ENCODE measurements at places on chromosomes 2 and 18.

DNA sequence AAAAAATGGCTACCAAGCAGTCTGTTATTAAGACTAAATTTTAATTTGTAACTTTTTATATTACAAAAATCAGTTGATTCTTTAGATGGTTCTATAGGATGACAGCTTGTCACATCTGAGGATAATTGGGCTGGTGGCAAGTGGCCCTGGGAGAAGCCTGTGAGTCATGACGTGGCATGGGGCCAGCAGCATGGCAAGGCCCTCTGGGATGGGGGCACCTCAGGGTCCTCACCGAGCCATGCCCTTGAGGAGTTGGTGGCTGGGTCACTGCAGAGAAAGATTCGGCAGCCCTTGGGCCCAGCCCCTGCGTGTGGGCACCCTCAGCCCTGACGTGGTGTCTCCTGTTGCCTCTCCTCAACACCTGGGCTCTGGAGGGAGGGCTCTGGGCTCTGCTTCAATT, 49.7 kb downstream of the STK25 start:
- no peak overlapping the region for H3K27ac ChIP-seq
- no peaks in the 10 kb centered on the region for H3K4me1 ChIP-seq
- H3K36me3 ChIP-seq: no peaks in the 10 kb centered on the region
- no peak for DNase-seq
- H3K27me3 ChIP-seq: no peaks in the 10 kb centered on the region

- no peaks in the 10 kb centered on the region for H3K36me3 ChIP-seq
- peak overlapping the region; percentile 99 for H3K27ac ChIP-seq
- no peak for DNase-seq
Observed at GRCh38 chr2:66579186-66580126, 144.5 kb downstream of the MEIS1 start.

DNA sequence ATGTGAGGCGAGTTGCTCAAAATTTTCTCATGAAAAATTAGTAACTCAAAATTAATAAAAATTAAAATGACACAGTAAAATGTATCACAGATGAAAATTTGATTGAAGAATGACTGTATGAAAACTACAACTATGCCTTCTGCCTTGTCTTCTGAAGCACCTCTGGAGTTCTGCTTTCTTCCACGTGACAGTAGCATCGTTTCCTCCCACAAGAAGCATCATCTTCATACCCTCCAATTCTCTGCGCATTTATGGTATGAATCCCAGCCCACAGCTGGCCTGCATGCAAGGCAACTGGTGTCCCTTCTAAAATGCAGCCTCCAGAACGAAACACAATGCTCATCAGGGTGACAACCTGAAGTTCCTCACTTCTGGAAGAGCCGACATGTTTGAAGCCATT, 189.9 kb downstream of the MYO1B start:
- no peaks in the 10 kb centered on the region for H3K27me3 ChIP-seq
- no peak overlapping the region for H3K27ac ChIP-seq
- no peak for DNase-seq

DNA sequence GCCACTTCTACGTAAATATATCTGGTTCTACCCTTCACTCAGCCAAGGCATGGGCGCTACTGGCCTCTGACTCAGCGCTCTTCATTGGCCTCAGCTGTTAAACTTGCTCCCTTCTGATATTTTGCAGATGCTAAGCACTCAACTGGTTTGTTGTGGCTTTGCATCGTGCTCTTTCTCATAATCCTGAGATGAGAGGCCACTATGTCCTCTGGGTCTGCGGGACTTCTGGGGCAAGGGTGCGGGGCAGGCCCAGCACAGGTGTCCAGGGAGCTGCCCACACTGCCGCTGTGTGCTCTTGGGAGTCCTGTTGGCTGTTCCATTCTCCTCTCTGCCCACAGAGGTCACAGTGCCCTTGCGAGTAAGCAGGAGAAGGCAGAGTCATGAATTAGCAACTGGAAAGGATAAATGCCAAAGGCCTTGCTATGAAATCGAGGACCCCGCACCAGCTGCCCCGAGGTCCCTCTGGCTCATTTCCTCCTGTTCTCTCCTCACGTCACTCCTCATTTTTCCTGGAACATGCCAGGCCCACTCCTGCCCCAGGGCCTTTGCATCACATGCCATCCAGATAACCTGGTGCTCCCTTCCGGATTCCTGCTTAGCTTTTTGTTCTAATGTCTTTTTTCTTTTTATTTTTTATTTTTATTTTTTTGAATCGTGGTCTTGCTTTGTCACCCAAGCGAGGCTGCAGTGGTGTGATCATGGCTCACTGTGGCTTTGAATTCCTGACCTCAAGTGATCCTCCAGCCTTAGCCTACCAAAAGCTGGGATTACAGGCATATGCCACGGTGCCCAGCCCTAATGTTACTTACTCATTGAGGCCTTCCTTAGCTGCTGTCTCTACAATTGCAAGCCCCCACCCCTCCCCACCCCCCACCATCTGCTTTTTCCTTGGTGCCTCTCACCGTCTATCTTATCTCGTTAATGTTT, 34.9 kb upstream of the MAT2A start:
- no peaks in the 10 kb centered on the region for H3K36me3 ChIP-seq
- DNase-seq: no peak
- peaks cover 10% of the 10 kb centered on the region for H3K27me3 ChIP-seq
- no peak overlapping the region for H3K27ac ChIP-seq
- peaks cover 29% of the 10 kb centered on the region for H3K4me1 ChIP-seq
- no peak overlapping the region for H3K4me3 ChIP-seq

- H3K27ac ChIP-seq: no peak overlapping the region
- H3K4me3 ChIP-seq: peak overlapping the region; percentile 78
- H3K4me1 ChIP-seq: peaks cover 26% of the 10 kb centered on the region
- DNase-seq: no peak
- H3K27me3 ChIP-seq: peaks cover 36% of the 10 kb centered on the region
Observed at GRCh38 chr2:20011276-20012031, 1.0 kb downstream of the MATN3 start.

GRCh38 chr2:133314795-133315194, 253.5 kb downstream of the NCKAP5 start:
- no peaks in the 10 kb centered on the region for H3K36me3 ChIP-seq
- H3K4me3 ChIP-seq: no peak overlapping the region
- peaks cover 2% of the 10 kb centered on the region for H3K27me3 ChIP-seq
- DNase-seq: no peak
- H3K27ac ChIP-seq: no peak overlapping the region

GRCh38 chr2:231617059-231617926, 24.6 kb downstream of the TEX44 start:
- peaks cover 72% of the 10 kb centered on the region for H3K4me1 ChIP-seq
- no peak for DNase-seq
- H3K36me3 ChIP-seq: no peaks in the 10 kb centered on the region
- H3K4me3 ChIP-seq: peak overlapping the region; percentile 10
- H3K27ac ChIP-seq: no peak overlapping the region

GRCh38 chr2:16104949-16105668, 164.8 kb downstream of the MYCN start:
- H3K4me3 ChIP-seq: peak overlapping the region; percentile 38
- no peak for DNase-seq
- peaks cover 5% of the 10 kb centered on the region for H3K27me3 ChIP-seq
- no peaks in the 10 kb centered on the region for H3K36me3 ChIP-seq
- H3K4me1 ChIP-seq: peaks cover 64% of the 10 kb centered on the region

DNA sequence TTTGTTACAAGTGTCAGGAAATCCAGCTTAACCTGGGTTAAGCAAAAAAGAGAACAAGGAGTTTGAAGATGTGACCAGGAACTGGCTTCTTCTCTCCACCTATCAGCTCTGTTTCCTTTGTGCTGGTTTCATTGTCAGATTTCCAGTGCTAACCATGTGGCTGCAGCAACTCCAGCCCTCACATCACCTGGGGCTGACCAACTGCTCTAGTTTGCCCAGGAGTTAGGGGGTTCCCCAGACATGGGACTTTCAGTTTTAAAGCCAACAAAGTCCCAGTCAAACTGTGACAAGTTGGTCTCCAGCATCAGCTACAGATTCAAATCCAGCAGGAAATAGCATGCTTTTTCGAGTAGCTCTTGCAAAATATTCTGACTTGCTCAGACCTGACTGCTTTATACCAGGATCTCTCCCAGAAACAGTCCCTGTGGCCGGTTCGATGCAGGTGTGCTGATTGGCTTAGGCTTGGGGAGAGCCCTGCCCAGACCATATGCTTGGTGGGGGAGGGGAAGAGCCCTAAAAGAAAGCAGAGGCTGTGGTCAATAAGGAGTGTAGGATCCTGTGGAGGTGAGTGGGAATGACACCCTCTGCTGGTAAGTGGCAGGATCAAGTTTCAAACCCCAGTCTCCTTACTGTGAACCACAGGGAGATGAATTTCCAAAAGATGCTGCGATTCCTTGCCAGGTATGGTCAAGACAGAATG, 49.5 kb downstream of the KCNE4 start:
- DNase-seq: no peak
- no peaks in the 10 kb centered on the region for H3K36me3 ChIP-seq
- peaks cover 6% of the 10 kb centered on the region for H3K27me3 ChIP-seq
- no peak overlapping the region for H3K4me3 ChIP-seq

DNA sequence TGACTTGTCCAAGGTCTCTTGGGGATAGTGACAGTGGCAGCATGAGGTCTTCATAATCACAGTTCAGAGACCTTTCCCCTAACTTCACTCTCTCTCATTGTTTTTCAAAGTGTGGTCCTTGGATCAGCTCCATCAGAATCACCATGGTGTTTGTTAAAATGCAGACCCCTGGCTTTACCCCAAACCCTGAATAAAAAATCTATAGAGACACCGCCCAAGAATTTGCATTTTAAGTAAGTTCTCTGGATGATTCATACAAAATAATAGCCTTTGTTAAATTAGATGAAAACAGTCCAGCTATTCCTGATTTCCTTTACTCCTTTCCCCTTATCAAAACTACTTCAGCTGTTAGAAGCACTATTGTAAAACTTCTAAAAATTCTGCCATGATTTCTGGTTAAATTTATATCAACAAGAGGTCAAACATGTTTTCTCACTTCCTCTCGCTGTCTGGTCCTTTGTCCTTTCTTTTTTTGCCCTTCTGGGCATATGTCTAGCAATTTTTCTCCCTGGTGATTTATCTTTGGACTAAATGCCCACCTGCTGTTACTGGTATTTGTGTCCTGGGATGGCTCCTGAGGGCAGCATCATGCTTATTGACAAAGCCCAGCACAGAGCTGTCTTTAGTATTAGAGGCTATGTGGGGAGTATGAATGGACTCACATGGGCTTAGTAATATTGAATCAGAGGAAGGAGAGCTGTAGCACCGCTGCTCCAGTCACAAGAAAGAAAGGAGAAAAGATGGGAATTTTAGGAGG, 63.4 kb downstream of the LHCGR start:
- no peak overlapping the region for H3K27ac ChIP-seq
- no peak overlapping the region for H3K4me3 ChIP-seq
- DNase-seq: no peak
- H3K27me3 ChIP-seq: no peaks in the 10 kb centered on the region

- no peaks in the 10 kb centered on the region for H3K27me3 ChIP-seq
- H3K4me1 ChIP-seq: peaks cover 14% of the 10 kb centered on the region
- H3K4me3 ChIP-seq: no peak overlapping the region
- no peaks in the 10 kb centered on the region for H3K36me3 ChIP-seq
- no peak for DNase-seq
Observed at GRCh38 chr2:212904646-212905045, 246.8 kb downstream of the IKZF2 start.

DNA sequence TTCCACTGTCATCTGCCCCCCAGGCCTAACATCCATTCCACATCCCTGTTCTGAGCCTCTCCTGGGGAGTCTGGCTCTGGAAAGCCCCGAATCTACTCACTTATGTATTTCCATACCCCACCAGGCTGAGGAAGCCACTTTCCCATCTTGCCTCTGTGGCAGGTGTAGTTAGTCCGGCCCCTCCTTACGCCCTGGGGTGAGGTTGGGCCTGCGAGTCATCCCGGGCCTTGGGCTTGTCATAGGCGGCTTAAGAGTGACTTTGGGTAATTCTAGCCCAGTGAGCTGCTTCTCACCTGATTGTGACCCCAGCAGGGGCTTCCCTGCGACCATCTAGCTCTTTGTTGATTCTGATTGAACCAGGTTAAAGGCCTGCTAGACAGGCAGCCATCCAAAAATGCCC, 21.1 kb downstream of the PCARE start:
- no peak for DNase-seq
- no peak overlapping the region for H3K4me3 ChIP-seq
- peaks cover 40% of the 10 kb centered on the region for H3K4me1 ChIP-seq
- peak overlapping the region; percentile 22 for H3K27ac ChIP-seq
- H3K27me3 ChIP-seq: peaks cover 6% of the 10 kb centered on the region
- no peaks in the 10 kb centered on the region for H3K36me3 ChIP-seq

GRCh38 chr18:57837917-57838548, 34.9 kb upstream of the ATP8B1 start:
- H3K27ac ChIP-seq: no peak overlapping the region
- no peak for DNase-seq
- peaks cover 34% of the 10 kb centered on the region for H3K27me3 ChIP-seq
- no peak overlapping the region for H3K4me3 ChIP-seq
- H3K36me3 ChIP-seq: no peaks in the 10 kb centered on the region
- H3K4me1 ChIP-seq: no peaks in the 10 kb centered on the region

- peaks cover 3% of the 10 kb centered on the region for H3K36me3 ChIP-seq
- no peak overlapping the region for H3K4me3 ChIP-seq
- H3K27me3 ChIP-seq: peaks cover 35% of the 10 kb centered on the region
Observed at GRCh38 chr2:46308081-46308480, 10.9 kb downstream of the EPAS1 start.

DNA sequence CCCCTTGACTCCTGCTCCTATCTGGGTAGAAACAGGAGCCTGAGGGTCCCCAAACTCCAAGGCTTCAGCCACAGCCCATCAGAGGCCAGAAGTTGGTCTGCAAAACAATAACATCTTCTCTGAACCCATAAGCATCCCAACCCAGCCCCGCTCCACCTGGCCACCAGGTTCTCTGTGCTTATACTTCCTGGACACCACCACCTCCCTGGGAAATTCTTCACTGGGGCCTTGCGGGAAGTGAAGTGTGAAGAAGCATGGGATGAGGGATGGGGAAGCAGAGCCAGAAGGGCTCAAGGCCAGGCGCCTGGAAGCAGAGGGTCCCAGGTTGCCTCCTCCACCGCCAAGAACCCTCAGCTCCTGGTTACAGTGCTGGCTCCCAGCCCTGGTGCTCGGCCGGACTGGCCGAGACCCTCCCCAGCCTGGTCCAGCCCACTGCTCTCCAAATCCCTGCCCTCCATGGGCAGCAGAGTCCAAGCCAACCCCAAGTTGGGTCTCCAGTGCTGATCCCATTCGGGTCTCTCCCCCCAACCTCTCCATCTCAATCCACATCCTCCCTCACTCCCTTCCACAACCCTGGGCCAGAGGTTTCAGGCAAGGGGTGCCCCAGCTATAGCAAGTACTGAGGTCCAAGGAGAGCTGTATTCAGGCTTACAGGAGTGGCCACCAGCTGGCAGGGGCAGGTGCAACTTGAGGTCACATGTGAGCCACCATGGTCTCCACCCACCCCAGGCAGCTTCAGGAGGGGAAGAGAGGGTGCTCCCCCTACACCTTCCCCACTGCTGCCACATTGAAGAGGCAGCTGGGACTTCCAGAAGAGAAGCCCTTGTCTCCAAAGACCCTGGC, 60.7 kb downstream of the TNS1 start:
- H3K36me3 ChIP-seq: no peaks in the 10 kb centered on the region
- H3K27me3 ChIP-seq: peaks cover 11% of the 10 kb centered on the region
- DNase-seq: no peak
- H3K4me3 ChIP-seq: no peak overlapping the region
- peaks cover 69% of the 10 kb centered on the region for H3K4me1 ChIP-seq

Measured in nephron progenitor cell (in vitro differentiated cells).